ENCODE measurements at places on chromosomes 2 and 18. TPM values are rescaled to one million over a fixed set of nuclear protein-coding genes. Genes with fewer than 3 reads are reported as not detected.

SKA1 gene
- 9.4 TPM for total RNA-seq

DNA sequence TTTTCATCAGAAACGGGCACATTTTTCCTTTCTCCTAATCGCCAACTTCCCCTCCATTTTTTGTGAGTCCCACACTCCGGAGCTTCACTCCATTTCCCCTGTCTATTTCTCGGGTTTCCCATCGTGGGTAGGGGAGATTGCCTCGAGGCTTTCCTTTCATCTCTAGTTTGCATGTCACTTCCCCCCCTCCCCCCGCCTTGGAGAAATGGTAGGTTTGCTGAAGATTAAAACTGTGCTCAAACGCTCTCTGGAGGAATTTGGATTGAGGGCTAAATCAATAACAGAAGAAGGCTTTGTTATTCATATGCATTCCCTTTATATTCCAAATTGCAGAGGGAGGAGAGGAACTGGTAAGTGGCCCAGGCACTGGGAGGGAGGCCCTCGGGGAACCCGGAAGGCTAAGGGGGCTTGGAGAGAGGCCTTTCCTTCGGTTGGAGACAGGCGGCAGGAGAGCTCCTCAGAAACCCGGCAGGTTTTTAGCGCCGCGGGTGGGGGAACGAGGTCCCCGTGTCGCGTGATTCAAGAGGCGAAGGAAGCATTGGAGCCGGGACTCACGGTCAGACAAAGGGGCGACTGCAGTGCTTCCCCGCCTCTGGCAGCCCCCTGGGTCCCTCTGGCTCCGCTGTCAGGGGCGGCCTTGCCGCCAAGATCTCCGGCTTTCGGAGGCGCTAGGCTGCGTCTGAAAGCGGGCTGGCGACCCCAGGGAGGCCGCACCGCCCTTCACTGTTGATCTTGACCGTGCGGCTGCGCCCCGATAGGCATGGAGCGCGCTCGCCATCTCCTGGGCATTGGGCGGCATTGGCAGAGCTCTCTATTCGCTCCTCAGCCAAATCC is 2.4 kb upstream of the HOXD12 start:
- peak; percentile 92 for DNase-seq

DNA sequence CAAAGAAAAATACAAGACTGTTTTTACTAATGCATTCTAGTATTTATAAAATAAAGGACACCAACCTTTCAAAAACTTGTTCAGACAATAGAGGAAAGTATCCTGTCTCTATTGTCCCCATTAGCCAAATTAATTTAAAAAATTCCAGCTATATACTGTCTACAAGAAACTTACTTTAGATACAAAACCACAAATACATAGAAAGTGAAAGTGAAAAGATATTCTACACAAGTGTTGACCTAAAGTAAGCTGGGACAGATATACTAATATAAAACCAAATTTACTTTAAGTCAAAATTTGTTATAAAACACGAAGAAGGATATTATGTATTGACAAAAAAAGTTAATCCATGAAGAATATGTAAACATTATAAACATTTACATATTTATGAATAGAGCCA is 893.3 kb upstream of the TMEFF2 start:
- no peak for DNase-seq

DNA sequence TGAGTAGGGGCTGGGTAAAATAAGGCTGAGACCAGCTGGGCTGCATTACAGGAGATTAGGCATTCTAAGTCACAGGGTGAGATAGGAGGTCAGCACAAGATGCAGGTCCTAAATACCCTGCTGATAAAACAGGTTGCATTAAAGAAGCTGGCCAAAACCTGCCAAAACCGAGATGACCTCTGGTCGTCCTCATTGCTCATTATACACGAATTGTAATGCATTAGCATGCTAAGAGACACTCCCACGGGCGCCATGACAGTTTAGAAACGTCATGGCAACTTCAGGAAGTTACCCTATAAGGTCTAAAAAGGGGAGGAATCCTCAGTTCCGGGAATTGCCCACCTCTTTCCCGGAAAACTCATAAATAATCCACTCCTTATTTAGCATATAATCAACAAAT is 132.2 kb downstream of the ARL4C start:
- no peak for DNase-seq

DNA sequence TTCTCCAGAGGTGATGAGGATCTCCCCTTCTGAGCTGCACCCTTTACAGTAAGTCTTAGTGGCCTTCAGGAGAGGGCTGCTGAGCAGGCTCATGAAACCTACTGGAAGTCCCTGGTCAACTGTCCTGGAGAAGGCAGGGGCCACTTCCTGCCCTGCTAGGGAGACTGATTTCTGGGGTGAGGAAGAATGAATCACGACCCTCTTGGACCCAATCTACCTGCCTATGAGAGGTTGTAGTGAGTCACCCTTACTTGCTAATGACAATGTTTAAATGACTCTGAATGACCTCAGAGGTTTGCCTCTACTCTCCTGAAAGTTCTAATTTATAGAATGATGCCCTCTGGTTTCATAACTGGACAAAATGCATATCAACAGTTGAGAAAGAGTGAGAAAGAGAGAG is 79.4 kb upstream of the FAM136A start:
- DNase-seq: no peak

ERBB4 gene
- not detected for total RNA-seq

GRCh38 chr18:77300579-77300978 is 50.9 kb downstream of the GALR1 start:
- no peak for DNase-seq

UGT1A10 gene
- 140 TPM for total RNA-seq

DNA sequence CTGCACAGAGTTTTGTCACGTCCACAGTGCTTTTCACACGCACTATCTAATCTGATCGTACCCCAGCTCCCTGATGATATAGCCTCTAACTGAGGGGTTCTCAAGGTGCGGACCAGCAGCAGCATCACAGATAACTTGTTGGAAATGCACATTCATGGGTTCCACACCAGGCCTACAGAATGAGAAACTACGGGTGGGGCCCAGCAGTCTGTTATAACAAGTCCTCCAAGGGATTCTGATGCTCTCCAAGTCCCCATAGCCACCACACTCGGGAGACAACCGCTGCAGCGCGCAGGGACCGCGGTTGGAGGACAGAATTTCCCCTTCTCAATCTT is 745 bp upstream of the BZW1 start:
- no peak for DNase-seq

- DNase-seq: no peak
Measured at GRCh38 chr18:22822024-22822423, 111.1 kb upstream of the RBBP8 start.

CSRNP3 gene
- total RNA-seq: 0.08 TPM

GPR35 gene
- 180 TPM for total RNA-seq

DNA sequence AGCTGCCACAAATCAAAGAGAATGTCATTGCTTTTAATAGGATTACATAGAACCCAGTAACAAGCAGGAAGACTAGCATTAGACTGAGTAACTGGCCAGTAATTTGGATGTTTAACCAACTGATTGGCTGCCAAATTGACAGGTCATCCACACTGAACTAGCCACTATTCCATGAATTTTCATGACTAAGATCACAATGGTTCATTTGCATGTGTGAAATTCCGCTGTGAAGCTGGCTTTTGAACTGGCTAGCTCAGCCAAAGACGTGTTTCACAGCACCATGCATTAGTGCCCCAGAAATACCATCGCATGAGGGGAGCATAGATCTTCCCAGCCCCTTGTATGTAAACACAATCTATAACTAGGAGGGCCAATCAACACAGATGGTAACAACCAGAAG is 649.8 kb downstream of the ARHGAP15 start:
- no peak for DNase-seq

PLGLB1 gene
- not detected for total RNA-seq

KCNG2 gene
- total RNA-seq: not detected

DNA sequence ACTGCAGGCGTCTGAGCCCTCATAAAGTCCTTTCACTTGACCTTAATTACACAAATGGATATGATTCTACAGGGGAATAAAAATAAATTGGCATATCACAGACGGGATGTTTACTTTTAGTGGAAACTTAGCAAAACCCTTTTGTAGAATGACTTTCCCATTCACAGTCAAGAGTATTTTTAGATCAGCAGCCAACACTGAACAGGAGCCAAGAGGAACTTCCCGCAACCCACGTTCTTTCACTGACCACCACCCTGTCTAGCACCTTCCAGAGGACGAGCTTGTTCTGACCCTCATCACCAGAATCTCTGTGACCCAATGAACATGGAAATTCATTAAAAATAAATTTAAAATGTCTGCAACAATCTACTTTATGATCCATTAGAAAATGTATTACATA is 119.0 kb upstream of the SNTG2 start:
- DNase-seq: no peak

VSNL1 gene
- not detected for total RNA-seq

DNA sequence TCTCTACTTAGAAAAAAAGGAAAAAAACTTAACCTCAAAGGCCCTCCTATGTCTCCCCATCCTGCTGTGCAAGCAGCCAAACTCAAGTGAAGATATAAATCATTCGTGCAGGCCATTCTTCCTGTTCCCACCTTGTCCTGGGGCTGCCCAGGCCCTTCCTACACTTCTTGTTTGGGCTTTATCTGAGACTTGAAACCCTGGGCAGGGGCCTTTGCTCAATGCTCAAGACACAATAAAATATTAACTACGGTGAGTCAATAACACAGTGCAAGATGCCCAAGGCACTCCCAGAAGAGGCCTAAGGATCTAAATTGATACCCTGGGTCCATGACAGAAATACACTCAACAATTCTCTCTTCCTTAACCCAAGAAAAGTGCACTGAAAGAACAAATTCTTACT is 67.6 kb downstream of the TBC1D8 start:
- DNase-seq: no peak

GRCh38 chr18:69401972-69402532 is 1.4 kb downstream of the DOK6 start:
- no peak for DNase-seq

HNMT gene
- 18.8 TPM for total RNA-seq

DNA sequence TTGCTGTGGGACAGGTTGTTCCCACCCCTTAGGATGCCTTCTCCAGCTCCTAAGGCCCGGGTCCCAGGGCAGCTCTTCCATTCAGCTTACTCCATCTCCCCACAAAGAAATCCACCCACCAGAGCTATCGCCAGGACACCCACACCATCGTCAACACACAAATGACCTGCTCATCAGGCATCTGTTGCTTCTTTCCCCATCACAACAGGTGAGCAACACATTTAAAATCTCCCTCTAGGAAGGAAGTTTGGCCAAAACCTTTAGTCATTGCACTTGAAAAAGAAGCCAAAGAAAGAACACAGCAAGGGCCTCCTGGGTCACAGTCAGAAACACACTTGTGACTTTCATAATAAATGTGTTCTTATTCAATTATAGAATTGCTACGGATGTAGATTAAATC is 289.0 kb downstream of the PIEZO2 start:
- DNase-seq: no peak

CDH20 gene
- total RNA-seq: not detected

DNA sequence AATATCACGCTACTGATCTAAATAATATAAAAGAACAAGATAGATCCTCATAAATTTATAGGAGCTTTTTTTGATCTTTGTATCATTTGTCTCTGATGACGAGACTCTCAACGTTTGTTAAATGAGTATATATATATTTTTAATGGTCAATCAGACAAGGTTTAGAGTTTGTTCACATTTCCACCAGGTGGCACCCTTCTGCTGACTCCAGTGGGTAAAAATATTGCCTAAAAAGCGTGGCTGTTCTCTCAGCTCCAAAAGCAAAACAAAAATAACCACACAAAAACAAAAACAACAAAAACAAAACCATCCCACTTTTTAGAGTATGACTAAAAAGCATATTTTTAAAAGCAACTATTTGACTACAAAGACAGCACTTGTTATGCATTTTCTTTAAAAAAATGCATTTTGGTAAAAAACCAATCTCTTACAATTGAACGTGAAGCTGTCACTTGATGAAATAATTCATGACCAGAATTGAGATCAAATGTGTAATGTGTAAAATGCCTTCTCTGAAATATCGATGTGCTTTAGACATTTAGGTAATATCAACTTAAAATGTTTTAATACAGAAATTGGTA is 723.2 kb downstream of the DPP10 start:
- peak; percentile 49 for DNase-seq

GRCh38 chr18:54558609-54559585 is 32.1 kb upstream of the DYNAP start:
- DNase-seq: peak; percentile 49

AQP12A gene
- total RNA-seq: not detected

GRCh38 chr2:112010751-112011150 is 44.3 kb upstream of the TMEM87B start:
- DNase-seq: peak; percentile 40

DNA sequence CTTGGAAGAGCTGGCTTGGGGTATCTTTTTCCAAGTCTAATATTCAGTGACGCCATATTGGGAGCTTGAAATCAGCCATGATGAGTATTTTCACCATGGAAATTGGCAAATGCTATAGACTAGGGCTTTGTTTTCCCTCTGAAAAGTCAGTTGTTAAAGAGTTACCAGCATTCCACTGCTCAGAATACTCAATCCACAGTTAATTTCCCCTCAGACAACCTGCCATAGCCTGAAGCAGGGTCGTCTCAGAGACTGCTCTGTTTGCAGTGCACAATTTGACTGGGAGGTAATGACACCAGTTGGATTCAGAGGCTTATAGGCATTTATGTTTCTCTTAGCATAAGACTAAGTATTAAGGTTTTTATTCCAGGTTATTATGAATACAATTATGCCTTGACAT is 35.5 kb upstream of the TMEM200C start:
- no peak for DNase-seq

All from HT-29 (cell line).